ENCODE measurements at places on chromosomes 6 and 20.

DNA sequence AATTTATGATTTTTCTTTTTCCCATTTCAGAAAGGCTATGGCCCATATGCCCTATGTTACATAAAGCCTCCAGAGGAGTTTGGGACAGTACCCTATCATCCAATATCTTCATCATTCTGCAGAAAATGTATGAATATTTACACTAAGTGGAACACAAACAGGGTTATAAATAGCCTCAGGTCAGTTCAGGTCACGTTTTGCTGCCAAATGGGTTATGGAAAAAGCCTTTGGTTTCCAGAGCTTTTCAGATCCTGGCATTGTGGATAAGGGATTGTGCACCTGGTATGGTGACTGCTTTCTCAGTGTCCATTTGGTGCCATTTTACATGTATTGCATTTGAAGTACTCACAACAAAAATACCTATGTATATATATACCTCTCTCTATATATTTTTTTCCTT is 29.4 kb downstream of the UTRN start:
- DNase-seq: no peak

DNA sequence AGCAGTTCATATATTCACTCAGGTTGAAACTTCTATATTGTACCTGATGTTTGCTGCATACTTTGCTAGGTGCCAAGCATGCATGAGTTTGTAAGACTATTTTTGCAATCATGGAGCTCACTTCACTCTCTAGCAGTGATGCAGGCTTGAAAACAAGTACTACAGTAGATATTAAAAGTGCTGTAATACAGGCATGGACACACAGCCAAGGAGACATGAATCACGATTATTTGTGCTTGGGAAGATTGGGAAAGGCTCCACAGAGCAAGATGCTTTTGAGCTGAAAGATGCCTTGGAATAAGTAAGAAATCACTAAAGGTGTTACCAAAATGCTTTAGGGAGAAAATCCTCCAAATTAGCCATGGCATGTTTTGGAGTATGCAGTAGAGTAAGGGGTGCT is 427.4 kb downstream of the UTRN start:
- no peak for DNase-seq

GRCh38 chr20:64099880-64100565 is 7.3 kb downstream of the NPBWR2 start:
- no peak for DNase-seq

GRCh38 chr6:80009531-80009930 is 5.1 kb downstream of the TTK start:
- DNase-seq: no peak

DNA sequence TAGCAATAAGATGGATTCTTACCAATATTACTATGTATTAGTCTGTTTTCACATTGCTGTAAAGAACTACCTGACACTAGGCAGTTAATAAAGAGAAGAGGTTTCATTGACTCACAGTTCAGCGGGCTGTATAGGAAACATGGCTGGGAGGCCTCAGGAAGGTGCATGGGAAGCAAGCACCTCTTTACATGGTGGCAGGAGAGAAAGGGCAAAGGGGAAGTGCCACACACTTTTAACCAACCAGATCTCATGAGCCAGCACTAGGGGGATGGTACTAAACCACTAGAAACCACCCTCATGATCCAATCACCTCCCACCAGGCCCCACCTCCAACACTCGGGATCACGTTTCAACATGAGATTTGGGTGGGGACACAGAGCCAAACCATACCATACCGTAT is 40.7 kb upstream of the CCDC167 start:
- no peak for DNase-seq

DNA sequence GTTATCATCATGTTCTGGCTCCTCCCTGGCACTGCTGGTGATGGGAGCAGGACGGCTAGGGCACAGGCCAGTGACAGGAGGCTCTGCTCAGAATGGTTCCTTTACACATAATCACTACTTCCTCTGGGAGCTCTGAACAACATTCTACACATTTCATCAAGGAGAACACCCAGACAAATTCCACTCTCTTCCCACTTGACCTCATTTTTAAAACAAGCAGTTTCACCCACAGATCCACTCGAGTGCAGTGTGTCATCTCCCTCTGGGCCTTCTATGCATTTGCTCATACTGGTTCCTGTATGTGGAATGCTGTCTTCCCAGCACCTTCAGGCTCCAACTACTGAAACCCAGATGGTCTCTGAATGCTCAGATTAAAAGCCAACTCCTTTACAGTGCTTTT is 84.8 kb downstream of the ELOVL5 start:
- DNase-seq: no peak

GRCh38 chr6:153023977-153024708 is 21.6 kb upstream of the MTRF1L start:
- DNase-seq: peak; percentile 28

DNA sequence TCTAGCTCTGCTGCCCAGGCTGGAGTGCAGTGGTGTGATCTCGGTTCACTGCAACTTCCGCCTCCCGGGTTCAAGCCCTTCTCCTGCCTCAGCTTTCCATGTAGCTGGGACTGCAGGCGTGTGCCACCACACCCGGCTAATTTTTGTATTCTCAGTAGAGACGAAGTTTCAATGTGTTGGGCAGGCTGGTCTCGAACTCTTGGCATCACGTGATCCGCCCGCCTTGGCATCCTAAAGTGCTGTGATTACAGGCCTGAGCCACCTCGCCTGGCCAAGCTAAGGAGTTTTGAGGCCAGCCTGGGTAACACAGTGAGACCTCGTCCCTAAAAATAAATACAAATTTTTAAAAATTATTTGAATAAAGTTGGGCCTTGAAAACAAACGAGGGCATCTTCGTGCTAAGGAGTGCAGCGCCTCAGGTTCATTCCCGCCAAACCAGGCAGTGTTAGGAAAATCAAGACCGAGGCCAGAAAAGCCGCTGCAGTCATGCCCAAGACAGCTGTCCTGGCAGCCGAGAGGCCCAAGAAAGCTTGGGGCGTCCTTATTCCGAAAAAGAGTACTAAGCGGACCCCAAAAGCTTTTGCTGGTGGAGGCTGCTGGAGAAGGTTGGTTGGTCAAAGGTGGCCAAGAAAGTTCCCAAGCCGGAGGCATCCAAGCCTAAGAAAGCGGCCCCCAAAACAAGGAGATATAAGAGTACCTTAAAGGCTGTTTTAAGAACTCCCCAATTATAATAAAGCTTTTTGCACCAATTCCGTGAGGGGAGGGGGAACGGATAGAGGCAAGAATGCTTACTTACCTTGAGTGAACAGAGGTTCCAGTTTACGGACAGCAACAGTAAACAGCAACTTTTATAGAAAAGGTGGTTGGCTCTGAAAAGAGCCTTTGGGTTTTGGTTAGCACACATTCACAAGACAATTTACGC is 109.0 kb downstream of the HFE start:
- DNase-seq: no peak

- DNase-seq: no peak
Observed at GRCh38 chr6:25524542-25524941, 127.5 kb upstream of the SCGN start.

DNA sequence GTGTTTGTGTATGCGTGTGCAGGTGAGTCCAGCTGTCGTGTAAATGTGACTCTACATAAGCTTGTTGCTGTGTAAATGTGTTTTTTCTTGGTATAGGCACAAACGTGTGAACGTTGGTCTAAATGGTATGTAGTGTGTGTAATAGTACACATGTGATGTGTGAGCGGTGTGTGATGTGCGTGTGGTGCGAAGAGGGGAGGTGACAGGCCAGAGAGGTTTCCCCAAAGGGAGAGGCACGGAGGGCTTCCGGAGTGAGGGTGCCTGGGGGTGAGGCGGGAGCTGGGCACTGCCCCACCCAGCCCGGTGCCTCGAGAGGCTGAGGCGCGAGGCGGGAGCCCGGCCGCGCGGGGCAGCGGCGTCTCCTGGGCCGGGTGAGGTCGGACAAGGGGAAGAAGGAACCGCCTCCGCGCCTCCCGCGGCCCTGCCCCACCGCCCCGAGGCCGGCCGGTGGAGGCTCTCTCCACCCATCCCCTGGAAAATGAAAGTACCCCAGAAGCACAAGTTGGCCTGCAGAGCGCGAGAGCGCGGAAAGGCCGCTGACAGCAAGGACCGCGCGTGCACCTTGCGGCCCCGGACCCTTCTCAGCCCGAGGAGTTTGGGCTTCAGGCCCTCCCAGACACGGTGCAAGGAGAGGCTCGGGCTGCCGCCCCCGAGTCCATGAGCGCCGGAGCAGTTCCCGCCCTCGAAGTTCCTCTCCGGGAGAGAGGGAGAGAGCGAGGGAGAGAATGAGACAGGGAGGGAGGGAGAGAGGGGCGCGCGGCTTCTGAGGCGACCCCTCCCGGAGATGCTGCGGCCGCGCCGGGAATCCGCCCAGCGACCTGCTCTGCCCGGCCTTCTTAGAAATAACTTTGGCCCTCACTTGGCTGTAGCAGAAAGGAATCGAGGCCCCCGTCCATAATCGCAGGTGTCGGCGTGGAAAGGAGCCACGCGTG is 43.2 kb upstream of the OSTM1 start:
- DNase-seq: no peak

DNA sequence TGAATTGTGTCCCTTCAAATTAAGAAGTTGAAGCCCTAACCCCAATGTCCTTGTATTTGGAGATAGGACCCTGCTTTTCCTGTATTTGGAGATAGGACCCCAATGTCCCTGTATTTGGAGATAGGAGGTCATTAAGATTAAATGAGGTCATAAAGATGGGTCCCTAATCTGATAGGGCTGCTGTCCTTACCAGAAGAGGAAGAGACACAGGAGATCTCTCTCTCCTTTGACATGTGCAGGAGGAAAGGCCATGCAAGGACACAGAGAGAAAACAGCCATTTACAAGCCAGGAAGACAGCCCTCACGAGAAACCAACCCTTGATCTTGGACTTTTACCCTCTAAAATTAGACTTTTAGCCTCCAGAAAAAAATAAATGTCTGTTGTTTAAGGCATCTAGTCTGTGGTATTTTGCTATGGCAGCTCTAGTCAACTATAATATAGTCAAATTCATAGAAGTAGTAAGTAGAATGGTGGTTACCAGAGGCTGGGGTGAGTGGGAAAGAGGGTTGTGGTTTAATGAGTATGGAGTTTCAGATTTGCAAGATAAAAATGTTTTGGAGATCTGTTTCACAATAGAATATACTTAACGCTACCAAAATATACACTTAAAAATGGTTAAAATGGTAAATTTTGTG is 59.3 kb downstream of the UBE3D start:
- no peak for DNase-seq

DNA sequence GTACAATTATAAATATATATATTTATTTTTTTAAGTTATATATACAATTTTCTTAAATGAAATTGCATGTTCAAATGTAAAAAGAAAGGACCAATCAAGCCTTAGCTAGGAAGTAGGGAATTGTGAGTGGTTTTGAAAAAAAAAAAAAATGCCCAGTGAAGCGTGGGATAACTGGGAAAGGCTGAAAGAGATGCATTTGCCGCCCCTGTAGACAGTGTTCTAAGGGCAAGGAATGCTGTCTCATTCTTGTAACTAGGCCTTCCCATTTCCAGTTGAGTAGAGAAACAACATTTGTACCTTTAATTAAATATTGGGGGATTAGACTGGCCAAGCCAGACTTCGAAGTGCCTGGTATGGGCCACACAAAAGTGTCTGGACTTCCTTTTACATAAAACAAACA is 430.1 kb upstream of the SLC35B3 start:
- DNase-seq: no peak

- DNase-seq: no peak
Observed at GRCh38 chr6:35522660-35523658, 10.3 kb upstream of the TULP1 start.

DNA sequence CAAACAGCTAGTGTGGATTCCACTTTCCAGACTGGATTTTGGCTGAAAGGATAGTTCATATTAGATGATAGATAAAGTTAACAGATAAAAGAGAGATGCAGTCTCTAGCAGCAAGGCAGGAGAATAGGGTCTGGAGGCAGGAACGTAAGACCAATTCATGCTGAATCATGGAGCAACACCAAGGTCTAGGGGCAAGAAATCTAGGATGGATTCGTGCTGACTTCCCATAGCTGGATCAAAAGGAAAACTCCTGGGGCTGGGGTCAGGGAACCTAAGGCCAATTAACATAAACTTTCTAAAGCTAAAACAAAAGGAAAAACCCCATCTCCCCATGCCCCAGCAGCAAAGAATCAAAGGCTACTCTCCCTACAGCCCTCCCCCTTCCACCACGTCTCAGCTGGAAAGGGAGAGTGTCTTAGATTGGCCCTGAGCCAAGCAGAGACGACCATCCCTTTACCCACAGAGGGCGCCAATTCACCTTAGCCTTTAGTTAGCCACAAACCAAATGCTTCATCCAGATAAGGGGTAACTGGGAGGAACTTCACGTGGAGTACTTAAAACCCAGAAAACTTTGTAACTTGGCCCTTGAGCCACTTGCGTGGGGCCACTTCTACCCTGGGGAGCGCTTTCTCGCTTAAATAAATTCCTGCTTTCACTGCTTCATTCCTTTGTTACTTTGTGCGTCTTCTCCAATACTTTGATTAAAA is 7.6 kb downstream of the TREM1 start:
- no peak for DNase-seq

DNA sequence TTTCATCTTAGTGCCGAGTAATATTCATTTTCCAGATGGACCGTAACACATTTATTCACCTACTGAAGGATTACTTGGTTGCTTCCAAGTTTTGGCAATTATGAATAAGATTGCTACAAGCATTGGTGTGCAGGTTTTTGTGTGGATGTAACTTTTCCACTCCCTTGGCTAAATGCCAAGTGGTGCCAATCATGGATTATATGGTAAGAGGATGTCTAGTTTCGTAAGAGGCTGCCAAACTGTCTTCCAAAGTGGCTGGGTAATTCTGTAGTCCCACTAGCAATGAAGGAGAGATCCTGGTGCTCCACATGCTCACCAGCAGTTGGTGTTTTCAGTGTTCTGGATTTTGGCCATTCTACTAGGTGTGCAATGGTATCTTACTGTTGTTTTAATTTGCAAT is 117.1 kb downstream of the IRF4 start:
- DNase-seq: no peak
